Ovary (tissue), 10 donors: ENCODE measurements at places on chromosomes 5 and 9. TPM values are rescaled to one million over a fixed set of nuclear protein-coding genes. Genes with fewer than 3 reads are reported as not detected.

Gene PPWD1
- total RNA-seq: 31.5 TPM

Gene DAPK1
- 133 TPM for total RNA-seq

- H3K27me3 ChIP-seq: no peaks in the 10 kb centered on the region
- no peaks in the 10 kb centered on the region for H3K36me3 ChIP-seq
- no peak overlapping the region for H3K27ac ChIP-seq
These were observed 170.9 kb downstream of the CTNND2 start for GRCh38 chr5:11733185-11733839.

- H3K36me3 ChIP-seq: no peaks in the 10 kb centered on the region
- H3K27me3 ChIP-seq: no peaks in the 10 kb centered on the region
- no peak overlapping the region for H3K4me3 ChIP-seq
- no peak for DNase-seq
- no peak overlapping the region for H3K27ac ChIP-seq
These were observed 33.5 kb downstream of the RAB24 start for GRCh38 chr5:177269976-177270375.

DNA sequence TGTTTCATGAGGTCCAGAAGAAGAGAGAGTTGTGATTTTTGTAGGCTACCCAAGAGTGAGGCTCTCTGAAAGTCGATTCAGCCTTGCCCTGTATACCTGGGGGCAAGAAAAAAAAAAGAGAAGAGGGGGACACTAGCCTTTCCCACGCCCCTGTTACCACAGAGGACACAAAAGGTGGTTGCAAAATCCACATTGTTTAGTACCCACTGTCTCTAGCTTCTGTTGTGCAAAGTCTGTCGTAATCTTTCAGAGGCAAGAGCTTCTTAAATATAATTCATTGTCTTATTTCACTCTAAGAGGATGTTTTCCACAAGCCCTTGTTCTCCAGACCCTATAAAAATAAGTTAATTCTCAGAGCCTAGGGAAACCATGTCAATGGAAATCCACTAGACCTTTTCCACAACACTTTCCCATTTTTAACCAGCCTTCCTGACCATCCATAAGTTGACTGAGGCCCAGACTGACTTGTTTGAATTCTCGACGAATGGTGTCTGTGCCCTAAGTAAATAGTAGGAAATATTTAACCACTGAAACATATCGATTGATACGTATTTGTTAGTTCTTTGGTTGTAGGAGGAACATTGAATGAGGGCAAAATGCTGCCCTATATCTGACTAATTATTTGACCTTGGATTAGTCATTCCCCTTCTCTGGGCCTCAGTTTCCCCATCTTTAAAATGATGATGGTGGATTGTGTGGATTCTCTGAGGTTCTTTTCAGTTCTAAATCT lies 182.7 kb downstream of the PAPPA start:
- DNase-seq: no peak
- H3K4me1 ChIP-seq: no peaks in the 10 kb centered on the region
- no peak overlapping the region for H3K27ac ChIP-seq
- no peaks in the 10 kb centered on the region for H3K36me3 ChIP-seq
- H3K27me3 ChIP-seq: no peaks in the 10 kb centered on the region
- H3K4me3 ChIP-seq: no peak overlapping the region

GRCh38 chr9:105860516-105860915 lies 166.2 kb downstream of the TMEM38B start:
- no peak for DNase-seq
- H3K4me3 ChIP-seq: no peak overlapping the region
- H3K27ac ChIP-seq: no peak overlapping the region

DNA sequence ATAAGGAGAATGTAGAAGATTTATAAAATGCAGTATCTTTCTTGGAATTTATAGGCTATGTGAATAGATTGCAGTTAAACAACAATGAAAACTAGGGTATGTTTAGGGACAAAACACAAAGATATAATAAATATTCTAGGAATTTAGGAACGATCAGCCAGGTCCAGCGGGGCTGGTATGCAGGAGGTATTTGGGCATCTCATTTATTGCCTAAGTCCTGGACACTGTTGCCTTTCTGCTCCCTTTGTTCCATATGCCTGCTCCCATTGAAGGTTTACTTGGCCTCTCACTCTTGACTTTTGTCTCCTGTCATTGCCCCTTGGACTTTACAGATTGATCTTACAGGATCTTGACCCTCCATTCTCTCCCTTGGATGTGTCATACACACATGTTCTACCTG lies 55.9 kb downstream of the SNX24 start:
- H3K4me3 ChIP-seq: no peak overlapping the region
- no peak overlapping the region for H3K27ac ChIP-seq
- no peaks in the 10 kb centered on the region for H3K4me1 ChIP-seq
